ENCODE measurements at places on chromosomes 7 and 10. TPM values are rescaled to one million over a fixed set of nuclear protein-coding genes. Genes with fewer than 3 reads are reported as not detected.

Gene HIPK2
- total RNA-seq = 16.3 TPM

Gene NEUROD6
- not detected for total RNA-seq

Gene FEZF1
- total RNA-seq = not detected

Gene PPP1R9A
- 0.05 TPM for total RNA-seq

Gene SPDYE6
- not detected for total RNA-seq

Gene LANCL2
- 26.0 TPM for total RNA-seq

DNA sequence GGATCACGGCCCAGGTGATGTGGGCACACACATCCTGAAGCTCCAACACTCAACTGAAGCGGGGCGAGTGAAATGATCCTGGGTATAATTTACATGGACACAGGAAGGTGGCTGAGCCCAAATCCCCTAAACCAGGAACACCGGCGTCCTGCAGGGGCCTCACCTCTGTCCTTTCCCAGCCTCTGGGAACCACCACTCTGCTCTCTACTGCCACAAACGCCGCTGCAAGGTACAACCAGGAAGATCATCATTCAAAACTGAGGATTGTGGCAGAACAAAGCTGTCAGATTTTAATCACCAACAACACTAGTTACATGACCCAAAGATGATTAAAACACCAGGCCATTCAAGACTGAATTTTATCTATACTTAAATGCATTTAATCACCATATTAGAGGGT lies 104.0 kb downstream of the DIP2C start:
- peaks cover 54% of the 10 kb centered on the region for H3K4me1 ChIP-seq
- 0 out of 2 replicates have a peak, but pooled peaks cover 4% of the 10 kb centered on the region for H3K36me3 ChIP-seq
- peaks cover 11% of the 10 kb centered on the region for H3K27me3 ChIP-seq
- DNase-seq = no peak

DNA sequence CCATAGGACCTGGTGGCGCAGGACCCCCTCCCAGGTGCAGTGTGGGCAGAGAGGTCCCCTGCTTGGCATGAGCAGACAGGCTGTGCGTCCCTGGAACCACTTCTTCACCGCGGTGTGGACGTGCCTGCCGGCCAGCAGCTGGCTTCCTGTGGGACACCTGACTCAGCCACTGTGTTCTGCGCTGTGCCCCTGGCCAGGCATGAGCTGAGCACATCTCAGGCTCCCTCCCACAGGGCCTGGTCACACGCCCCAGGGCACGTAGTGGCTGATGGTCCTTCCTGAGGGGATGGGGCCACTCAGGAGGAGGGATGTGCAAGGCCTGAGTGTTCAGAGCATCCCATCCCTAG lies 3.5 kb upstream of the DEPP1 start:
- peaks cover 50% of the 10 kb centered on the region for H3K4me1 ChIP-seq
- no peaks in the 10 kb centered on the region for H3K36me3 ChIP-seq
- H3K27ac ChIP-seq = peak overlapping the region; percentile 100

DNA sequence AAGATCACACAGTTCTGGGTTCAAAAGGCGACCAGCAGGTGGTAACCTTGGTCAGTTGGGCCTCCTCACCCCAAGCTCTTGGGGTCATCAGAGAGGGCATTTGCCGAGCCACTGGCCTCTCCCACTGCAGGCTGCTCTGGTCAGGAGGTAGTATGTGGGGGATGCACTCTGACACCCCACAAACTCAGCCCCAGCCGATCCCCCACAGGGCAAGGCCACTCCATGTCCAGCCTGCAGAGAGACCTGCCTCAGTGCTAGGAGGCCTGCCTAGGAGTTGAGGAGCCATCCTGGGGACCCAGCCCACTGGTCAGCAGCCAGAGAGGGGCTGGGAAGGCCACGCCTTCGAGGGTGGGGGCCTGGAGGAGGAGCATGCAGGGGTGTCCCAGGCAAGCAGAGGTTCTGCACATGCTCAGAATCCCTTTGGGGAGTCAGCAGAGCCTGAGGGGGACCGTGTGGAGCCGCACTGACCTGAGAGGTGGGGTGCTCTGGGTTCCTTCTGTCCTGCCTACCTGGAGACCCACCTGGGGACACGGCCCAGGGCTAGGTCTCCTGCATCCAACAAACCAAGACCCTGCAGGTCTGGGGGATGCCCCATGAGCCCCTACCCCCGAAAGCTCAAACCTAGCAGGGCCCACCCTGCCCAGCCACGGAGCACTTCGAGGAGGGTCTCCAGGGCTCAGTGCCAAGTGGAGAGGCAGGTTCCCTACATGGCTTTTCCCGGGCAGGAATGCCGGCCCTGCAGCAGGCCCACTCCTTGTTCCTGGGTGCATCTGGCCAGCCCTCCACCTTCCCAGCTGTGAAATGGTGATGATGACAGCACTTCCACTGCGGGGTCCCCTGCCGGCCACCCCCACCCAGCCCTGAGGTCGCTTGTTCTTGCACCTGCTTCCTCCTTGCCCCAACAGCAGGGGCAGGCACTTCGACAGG lies 58.5 kb downstream of the RASGEF1A start:
- H3K4me1 ChIP-seq = no peaks in the 10 kb centered on the region
- no peak for DNase-seq
- H3K4me3 ChIP-seq = no peak overlapping the region

DNA sequence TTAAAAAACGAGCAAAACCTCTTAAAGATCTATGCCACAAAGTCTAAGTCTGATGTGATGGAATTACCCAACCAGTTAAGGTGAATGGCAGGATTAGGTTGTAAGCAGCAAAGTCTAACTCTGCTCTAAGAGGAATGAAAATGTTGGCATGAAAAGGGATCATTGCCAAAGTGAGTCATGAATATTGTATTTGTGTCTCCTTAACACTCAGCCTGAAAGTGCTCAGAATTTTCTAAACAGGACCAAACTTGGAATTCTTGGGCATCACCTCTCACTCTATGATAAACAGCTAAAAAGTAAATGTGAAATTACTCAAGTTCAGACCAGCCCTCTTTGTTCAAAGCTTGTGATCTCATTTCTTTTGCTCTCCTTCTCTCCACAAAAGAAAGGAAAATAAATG lies 27.0 kb downstream of the PPP1R3A start:
- no peaks in the 10 kb centered on the region for H3K4me1 ChIP-seq
- no peak overlapping the region for H3K4me3 ChIP-seq
- DNase-seq = no peak
- no peaks in the 10 kb centered on the region for H3K36me3 ChIP-seq

GRCh38 chr7:80918909-80919721 lies at the start of gene SEMA3C:
Gene SEMA3C (minus strand): TSS chr7:80919051. CDS start chr7:80916781, 2,270 bp downstream.
- peaks cover 63% of the 10 kb centered on the region for H3K4me1 ChIP-seq
- H3K27ac ChIP-seq = peak within 1 kb of the TSS; percentile 79
- peaks cover 28% of the 10 kb centered on the region for H3K36me3 ChIP-seq
- DNase-seq = peak; percentile 95

DNA sequence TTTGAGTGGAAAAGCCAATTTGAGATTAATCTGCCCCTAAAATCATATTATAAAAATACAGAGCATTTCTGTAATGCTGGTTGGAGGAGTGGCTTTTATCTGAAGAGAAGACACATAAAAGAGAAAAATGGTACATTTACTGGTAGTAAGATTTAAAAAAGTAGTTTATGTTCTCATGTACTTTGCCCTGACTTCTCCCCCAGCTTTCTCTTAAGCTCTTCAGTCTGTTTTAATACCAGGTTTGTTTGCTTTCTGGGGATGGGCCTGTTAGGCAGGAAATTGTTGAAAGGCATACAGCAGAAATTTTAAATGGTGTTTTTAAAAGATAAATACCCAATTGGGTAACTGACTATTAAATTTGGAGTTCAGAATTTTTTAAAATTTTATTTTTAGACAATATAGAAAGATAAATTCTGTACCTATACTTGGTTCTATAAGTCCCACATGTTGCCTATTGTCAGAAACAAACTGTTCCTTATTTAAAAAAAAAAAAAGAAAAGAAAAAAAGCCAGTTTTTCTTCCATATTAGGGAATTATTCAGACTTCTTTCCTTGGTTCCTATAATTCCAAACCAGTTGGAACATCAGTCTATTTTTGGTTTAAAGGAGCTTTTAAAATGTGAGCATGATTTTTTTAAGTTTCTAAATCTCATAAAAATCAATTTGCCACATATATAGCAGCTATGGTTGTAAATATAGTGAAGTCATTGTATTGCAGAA lies 136.6 kb downstream of the ARID5B start:
- peak overlapping the region; percentile 91 for H3K27ac ChIP-seq
- peak overlapping the region; percentile 71 for H3K4me3 ChIP-seq
- peaks cover 8% of the 10 kb centered on the region for H3K27me3 ChIP-seq
- no peak for DNase-seq
- H3K4me1 ChIP-seq = peaks cover 100% of the 10 kb centered on the region

DNA sequence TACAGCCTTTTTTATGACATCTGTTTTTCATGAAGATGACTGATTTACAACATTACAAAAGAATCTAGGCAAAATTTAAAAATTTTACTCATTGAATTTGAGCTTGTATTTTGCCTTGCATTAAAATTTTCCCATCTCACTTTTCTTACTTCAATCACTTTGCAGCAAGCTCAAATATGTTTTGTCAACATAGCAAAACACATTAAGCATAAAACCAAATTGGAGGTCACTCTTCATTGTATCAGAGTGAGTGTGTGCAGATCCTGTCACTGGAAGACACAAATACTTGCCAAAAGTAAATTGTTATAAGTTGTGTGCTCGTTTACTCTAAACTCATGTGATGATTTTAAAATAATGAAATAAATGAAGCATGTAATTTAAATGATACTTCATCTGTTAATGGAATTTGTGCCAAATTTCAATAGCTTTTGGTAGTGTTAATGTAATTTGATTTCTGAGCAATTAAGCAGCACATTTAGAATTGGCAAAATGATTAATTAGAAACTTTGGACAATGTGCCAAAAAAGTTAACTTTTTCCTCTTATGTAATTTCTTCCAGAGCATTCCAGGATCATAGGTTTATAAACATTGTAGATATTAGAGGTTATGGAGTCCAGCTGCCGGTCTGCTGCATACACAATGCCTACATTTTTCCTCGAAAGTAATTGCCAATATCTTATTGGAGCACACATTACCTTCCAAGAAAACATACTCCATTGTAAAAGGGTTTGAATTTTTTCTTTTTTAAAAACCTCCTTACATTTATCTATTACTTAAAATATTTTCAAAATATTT lies 1078.2 kb upstream of the LRRTM3 start:
- H3K36me3 ChIP-seq = no peaks in the 10 kb centered on the region
- no peak overlapping the region for H3K4me3 ChIP-seq
- no peak for DNase-seq
- H3K27ac ChIP-seq = no peak overlapping the region
- no peaks in the 10 kb centered on the region for H3K27me3 ChIP-seq

DNA sequence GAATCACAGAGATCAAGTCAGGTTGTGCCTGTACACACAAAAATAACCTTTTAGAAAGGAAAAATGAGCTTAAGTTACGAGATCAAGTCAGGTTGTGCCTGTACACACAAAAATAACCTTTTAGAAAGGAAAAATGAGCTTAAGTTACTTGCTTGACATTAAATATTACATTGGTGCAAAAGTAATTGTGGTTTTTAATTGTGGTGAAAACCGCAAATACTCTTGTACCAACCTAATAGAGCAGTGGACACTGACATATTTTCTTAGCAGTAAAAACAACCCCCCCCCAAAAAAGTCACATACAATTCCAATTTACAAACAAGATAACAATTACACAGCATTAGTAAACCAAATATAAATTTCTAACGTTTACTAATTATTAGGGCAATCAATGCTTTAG lies 595.6 kb downstream of the GRM8 start:
- H3K4me1 ChIP-seq = no peaks in the 10 kb centered on the region
- no peaks in the 10 kb centered on the region for H3K36me3 ChIP-seq
- no peak overlapping the region for H3K27ac ChIP-seq
- DNase-seq = no peak
- no peak overlapping the region for H3K4me3 ChIP-seq
- H3K27me3 ChIP-seq = no peaks in the 10 kb centered on the region

DNA sequence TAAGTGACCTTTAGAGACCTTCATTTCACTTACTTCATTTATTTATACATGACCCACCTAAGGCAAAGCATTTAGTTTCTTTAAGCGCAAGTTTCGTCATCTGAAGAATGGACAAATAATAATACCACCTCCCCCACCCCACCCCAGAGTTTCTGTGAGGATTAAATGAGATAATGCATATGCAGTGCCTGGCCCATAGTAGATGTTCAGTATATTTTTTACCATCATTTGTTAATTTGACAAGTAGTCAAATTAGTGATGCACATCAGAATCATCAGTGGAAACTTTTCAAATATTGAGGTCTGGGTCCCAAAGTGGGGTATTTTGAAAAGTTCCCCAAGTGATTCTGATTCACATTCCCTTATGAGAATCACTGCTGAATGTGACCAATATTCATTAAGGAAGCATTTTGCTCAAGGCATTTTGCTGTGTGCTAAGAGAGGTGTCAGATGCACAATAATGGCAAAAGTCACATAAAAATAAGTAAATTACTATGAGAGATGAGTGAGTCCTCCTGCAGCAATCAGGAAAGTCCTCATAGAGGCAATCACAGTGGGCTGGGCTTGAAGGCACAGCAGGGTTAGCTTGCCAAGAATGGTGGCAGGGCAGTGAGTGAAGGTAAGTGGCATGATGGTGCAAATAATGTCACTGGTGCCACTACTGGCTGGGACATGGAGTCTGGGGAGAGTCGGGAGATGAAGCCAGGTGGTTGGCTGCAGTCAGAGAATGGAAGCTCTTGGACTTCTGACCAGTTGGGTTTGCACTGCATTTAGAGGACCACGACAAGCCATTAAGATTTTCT lies 244.1 kb downstream of the PTEN start:
- H3K4me1 ChIP-seq = peaks cover 41% of the 10 kb centered on the region
- H3K4me3 ChIP-seq = no peak overlapping the region
- no peak for DNase-seq
- no peaks in the 10 kb centered on the region for H3K27me3 ChIP-seq

DNA sequence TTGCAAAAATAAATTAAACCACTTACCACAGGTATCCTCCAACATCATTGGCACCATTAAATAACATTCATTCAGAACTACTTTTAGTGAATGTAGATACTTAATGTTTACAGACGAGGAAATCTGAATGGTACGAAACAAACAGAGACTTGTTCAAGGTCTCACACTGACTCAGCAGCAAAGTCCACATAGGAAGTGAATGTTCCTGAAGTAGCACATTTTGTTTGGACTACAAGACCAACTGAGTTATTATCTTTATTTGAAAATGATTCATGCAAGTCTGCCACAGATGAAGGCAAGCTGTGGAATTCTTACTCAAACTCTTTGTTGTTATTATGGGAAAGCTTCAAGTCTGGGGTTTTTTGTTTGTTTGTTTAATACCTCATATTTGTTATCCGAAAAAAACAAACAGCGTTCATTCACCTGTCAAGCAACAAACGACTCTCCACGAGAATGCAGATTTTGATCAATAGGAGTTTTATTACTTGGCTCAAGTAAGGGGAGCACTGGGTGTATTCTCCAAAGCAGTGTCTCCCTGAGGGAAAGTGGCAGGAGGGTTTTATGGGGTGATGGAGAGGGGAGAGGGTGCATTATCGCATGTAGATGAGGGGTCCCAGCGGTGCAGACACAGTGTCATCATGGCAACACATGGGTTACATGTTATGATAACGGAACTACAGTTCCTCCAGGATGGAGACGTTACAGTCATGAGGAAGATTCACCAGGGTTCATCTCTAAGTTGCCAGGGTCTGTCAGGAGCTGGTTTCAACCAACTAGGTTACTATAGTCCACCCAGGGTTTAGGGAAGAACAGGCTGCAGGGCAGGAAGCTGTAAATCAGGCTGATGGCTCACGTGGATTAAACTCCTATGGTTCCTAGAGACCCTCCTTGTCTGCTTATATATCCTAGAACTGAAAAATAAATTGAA lies 147.7 kb upstream of the AKR1E2 start:
- peaks cover 15% of the 10 kb centered on the region for H3K36me3 ChIP-seq
- H3K27me3 ChIP-seq = no peaks in the 10 kb centered on the region
